ENCODE measurements at places on chromosomes 5 and 9.

GRCh38 chr5:68258531-68258930, 43.0 kb downstream of the PIK3R1 start:
- no peak for DNase-seq

GRCh38 chr9:75457474-75458011, 369.2 kb downstream of the OSTF1 start:
- DNase-seq: no peak

DNA sequence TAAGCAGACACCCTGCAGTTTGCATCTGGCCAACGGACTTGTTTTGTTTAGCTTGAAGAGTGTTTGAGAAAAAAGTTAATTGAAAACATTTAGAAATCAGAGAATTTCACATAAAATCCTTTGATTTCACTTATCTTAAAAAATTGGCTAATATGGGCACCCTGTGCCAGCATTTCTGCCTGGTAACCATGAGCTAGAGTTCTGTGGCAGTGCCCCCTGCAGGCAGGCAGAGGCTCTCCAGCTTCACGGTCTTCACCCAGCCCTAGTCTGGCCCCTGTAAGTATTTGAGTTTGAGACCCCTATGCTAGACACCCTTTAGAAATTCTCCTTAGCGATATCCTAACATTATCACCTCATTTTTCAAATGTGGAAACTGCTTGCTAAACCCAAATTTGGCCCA, 18.8 kb upstream of the FANCC start:
- no peak for DNase-seq

GRCh38 chr5:176944268-176944667, 45.1 kb upstream of the HK3 start:
- no peak for DNase-seq

DNA sequence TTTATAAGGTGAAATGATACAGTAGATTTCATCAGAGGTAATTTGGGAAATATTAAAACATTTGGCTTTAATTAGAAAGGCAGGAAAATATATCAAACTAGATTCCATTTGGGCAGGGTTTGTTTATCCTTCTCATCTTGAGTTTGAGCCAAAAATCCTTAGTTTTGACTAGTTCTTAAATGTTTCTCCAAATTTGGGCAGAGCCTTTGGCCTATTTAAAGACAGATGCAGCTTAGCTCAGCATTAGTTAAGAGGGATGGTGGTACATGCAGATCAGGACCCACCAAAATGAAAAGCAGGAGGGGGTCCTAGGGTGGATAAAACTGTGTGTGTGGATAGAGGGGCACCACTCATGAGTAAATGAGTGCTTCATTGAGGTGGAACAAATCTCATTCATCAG, 20.3 kb upstream of the ARRDC3 start:
- DNase-seq: no peak

- DNase-seq: no peak
These were observed 58.3 kb downstream of the NIPBL start for GRCh38 chr5:36934740-36935356.

GRCh38 chr5:84382363-84383295, 2.1 kb downstream of the EDIL3 start:
- DNase-seq: peak; percentile 52

- no peak for DNase-seq
These were observed 253.8 kb upstream of the POU5F2 start for GRCh38 chr5:93995126-93995621.

GRCh38 chr9:96020792-96021550, 145.5 kb downstream of the ERCC6L2 start:
- no peak for DNase-seq

DNA sequence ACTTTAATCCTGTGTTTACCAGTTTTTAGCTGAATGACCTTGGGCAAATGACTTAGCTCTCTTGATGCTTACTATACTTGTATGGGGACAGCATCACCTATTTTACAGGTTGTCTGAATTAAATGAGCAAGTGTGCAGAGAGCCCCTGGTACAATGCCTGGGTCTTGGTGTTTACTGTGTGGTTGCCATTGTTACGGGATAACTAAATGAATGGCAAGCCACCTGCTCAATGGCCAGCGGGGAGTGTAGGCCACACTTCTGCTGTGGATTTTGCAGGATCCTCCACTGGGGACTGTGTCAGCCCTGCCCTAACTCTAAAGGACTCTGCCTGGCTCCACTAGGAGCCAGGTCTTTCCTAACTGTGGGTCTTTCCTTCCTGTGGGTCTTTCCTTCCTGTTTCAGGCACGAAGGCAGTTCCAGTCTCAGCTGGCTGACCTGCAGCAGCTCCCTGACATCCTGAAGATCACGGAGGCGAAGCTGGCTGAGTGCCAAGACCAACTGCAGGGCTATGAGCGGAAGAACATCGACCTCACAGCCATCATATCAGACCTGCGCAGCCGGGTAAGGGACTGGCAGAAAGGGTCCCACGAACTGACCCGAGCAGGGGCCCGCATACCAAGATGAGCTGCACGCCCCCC, 10.3 kb upstream of the GLE1 start:
- no peak for DNase-seq

- peak; percentile 48 for DNase-seq
These were observed at the start of gene F2R for GRCh38 chr5:76715736-76716455. Gene F2R (plus strand): TSS chr5:76716126. CDS start chr5:76716308, 182 bp downstream.

DNA sequence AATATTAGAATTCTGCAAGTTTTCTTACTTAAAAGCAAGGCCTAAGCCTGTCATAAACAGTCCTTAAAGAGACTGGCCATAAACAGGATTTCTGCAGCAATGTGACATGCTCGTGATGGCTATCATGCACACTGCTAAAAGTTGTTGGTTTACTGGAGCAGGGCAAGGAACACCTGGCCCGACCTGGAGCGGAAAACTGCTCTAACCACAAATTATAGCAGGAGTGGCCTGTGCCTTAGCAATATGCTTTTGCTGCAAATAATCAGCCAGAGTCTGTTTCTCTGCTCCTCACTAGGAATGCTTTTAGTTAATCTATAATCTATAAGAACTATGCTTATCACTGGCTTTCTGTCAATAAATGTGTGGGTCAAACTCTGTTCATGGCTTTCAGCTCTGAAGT, 322.9 kb upstream of the RPS23 start:
- DNase-seq: peak; percentile 50

GRCh38 chr9:107696302-107696701, 206.7 kb upstream of the KLF4 start:
- no peak for DNase-seq

DNA sequence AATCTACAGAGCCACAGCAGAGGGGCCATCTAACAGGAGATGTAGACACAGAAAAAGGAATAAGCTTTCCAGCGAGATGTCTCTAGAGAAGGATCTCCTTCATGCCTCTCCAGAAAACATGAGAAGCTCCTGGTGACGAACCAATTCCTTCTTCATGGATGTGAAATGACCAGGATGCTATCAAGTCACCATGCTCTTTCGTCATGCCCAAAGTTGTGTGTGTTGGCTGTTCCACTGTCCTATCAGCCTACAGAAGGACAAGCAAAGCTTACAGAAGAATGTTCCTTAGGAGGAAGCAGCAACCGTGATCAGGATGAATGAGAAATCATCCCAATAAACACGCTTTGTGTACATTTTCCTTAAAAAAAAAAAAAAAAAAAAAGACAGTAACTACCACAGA, 54.4 kb downstream of the ALDH7A1 start:
- no peak for DNase-seq

DNA sequence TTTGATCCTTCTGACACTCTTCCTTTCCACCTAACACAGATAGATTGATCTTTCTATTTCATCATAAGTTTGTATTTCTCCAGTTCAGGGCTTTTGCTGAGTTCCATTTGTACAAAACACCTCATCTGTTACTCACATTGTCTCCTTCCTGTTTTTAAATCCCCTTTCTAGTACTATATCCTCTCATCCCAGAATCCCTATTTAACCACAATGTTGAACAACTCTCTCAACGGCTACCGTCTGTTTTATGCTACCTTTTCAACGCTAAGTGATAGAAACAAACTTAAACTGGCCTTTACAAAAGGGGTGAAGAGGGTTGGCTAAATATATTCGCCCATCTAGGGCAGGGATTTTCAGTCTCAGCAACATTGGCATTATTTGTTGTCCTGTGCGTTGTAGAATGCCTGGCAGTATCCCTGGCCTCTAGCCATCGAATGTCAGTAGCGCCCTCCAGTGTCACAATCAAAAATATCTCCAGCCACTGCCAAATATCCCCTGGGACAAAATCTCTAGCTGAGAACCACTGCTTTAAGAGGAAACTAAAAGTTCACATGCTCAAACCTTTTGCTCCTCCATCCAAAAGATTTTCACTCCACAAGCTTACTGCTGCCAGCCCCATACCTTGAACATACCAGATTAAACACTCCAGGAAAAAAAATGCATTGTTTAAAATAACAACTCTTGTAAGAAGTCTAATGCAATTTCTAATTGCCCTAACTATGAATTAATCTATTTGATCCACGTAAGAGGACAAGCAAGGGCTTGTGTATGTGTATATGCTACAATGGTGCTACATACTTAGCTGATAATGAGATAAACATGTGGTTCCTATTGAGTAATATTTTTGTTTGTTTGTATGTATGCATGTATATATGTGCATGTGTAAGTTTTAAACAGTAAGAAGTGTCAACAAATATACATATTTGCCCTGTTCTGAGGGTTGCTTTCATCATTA, 344.0 kb downstream of the PTPRD start:
- no peak for DNase-seq

DNA sequence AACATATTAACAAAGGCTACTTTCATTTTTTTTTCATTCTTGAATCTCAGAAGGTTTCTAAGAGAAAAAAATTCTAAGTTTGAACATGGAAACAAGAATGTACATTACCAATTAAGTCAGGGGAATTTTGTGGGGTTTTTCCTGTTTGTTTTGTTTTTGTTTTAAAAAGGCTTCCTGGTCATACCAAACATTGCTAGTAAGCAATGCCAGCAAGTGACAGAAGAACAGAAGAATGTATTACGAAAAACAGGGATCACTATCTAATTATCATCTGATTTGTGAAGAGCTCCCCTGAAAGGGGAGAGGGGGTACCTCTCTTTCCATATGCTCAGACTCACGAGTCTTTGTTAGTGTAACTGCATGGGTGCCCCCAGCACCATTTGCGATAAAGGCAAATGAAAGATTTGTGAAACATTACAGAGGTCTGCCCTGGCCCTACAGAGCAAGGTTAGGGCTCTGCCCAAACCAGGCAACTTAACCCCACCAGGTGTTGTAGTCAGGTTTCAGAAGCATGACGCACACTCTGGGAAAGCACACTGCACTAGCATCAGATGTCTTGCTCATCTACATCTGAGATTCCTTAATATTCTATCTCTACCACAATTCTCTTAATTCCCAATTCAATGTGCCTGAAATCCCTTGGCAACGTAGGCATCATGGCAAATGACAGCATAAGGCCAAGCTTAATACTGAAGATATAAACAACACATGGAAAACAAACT, 268.2 kb downstream of the MLLT3 start:
- no peak for DNase-seq

DNA sequence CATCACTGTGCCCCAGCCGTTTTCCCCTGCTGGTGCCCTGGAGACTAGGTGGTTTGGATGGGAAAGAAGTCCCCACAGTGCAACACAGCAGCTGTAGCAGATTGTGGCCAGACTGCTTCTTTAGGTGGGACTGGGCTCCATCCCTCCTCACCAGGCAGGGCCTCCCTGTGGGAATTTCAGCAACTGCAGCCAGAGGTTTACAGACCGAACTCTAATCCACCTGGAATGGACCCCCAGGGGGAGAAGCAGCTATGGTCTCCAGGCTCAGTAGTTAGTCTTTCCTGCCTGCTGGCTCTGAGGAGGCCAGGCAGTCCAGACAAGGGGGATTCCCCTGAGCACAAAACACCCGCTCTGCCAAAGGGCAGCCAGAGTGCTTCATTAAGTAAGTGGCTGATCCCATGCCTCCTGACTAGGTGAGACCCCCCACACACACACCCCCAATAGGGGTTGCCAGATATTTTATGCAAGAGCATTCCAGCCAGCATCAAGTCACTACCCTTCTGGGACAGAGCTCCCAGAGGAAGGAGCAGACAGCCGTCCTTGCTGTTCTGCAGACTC, 188.9 kb downstream of the SGCD start:
- DNase-seq: no peak

GRCh38 chr5:132268769-132269551, 11.5 kb downstream of the PDLIM4 start:
- DNase-seq: no peak

DNA sequence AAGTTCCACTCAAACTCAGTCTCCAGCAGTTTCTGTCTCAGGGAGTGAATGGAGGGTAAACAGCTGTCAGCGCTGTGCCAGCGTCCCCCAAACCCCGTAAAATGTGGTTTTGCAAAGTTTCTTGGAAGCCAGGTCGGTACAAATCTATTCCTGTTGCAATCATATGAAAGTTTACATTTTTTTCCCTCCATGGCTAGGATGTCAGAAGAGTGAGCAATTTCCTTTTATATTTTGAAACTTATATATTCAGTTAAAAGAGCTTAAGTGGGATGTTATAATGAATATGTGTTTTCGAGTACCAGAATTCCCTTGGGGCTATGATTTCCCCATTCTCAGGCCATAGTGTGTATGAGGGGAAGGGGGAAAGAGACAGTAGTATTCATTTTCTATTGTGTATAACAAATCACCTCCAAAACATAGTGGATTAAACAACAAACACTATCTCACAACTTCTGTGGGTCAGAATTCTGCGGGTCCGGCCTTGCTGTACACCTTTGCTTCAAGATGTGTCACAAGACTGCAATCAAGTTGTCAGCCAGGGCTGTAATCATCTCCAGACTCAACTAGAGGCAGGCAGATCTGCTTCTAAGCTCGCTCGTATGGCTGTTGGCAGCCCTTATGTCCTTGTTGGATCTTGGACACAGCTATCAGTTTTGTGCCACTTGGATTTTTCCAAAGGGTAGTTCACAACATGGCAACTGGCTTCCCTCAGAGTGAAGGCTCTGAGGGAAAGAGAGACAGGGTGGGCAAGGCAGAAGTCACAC, 107.4 kb downstream of the SNX18 start:
- no peak for DNase-seq

DNA sequence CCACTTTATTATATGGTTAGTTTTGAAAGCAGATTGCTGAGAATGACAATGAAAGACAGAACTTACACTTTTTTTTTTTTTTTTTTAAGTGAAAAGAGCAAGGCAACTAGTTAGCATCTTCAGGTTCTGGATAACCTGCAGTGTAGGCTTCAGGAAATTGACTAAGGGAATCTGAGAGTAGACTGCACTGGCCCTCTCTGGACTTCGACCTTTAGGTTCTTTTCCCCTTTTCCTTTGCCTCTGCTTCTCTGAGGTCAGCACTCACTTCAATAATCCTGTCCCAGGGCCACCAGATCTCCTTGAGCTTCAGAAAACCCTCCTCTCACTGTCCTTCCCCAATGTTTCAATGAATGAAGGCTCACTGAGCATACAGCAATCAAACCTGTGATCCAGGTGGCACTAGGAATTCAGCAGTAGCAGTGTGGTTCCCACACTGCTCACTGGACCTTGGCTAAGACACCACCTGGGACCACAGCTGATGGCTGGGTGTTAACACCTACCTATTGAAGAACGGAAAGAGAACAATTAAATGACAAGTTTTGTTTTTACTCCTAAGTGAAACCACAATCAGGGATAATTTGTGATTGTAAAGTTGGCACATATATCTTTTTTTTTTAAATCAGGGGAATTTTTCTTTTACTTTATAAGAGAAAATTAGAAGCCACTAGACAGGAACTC, 85.8 kb upstream of the IL6ST start:
- DNase-seq: no peak
